ENCODE measurements at places on chromosomes 11 and 22.

DNA sequence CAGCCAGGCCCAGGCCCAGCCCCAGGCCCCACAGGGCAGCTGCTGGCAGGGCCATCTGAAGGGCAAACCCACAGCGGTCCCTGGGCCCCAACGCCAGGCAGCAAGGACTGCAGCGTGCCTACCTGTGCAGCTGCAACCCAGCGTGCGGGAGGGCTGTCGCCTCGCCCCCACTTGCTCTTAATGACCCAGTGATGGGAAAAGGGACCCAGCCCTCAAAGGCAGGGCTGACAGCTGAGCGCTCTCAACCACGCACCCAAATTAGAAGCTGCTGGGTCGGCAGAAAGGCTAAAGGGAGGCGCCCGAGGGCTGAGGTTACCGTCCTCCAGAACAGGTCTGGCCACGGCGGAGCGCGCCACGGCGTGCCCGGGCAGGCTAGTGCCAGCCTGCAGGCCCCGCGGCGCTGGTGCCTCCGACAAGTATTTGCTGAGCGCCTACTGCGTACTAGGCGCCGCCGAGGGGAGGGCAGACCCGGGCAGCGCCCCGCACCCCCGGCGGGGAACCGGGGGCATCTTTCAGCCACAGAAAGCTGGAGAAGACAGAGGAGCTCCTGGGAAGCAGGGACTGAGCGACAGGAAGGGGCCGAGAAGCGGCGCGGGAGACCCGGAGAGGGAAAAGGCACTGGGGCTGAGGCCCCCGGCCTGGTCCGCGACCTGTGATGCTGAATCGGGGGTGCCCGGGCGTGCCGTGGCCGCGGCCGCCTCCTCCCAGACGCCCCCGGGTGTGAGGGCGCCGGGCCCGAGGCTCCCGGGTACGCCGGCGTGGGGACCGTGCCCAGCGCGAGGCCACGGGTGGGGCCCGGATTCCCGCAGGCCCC lies 773 bp downstream of the HRAS start:
- DNase-seq: no peak

GRCh38 chr11:111944139-111944538 lies 7.0 kb downstream of the DIXDC1 start:
- no peak for DNase-seq

GRCh38 chr11:63770763-63771162 lies 2.2 kb upstream of the ZFTA start:
- DNase-seq: no peak

GRCh38 chr11:68282141-68282860 lies 10.5 kb upstream of the C11orf24 start:
- no peak for DNase-seq
